ENCODE measurements at places on chromosomes 12 and 14.

GRCh38 chr14:103315941-103316340 lies 18.1 kb upstream of the EIF5 start:
- DNase-seq = no peak

DNA sequence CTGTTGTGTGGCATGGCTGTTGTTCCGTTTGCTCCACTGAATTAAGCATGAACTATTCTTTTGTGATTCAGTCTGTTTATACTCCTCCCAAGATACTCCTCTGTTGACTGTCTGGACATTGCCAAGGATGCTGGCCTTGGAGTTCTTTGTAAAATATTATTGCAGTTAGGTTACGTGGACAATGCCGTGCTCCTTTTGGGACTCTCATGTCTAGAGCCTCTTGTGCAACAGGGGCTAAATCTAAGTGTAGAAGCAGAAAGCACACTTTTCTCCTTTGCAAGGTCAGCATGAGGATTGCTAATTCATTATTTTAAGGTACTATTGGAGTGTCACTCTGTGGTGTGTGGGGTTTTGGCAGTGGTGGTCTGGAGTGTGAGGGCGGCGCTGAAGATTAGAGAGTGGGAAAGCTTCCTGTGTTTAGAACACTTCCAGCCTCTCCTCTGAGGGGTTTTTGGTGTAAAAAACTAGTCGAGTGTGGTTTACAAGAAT lies 125.4 kb downstream of the SAMD4A start:
- DNase-seq = no peak

DNA sequence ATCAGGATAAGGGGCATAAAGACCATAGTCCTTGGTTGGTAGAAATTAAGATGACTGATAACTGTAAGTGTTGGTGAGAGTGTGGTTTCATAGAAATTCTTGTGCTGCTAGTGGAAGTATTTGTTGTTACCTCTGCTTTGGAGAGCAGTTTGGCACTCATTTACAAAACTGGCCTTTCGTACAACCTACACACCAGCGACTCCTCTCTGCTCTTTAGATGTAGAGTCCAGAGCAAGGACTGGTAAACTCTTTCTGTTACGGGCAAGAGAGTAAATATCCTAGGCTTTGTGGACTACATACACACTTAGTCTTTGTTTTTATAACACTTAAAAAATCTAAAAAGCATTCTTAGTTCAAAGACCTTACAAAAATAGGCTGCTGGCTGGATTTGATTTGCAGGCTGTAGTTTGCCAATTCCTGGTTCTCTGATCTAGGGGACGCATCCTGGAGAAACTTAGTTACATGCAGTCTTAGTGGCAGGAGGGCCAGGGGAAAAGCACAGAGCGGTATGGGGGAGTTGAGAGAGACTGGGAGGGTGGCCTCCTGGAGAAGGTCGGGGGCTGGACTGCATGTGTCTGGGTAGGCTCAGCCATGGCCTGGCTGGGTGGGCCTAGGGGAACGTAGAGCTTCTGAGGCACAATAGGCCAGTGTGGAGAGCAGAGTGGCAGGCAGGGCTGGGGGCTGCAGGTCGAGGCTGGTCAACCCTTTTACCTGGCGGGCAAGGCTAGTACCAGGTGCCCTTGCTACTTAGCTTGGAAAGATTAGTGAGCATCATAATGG lies 55.3 kb upstream of the AMN start:
- DNase-seq = no peak

- no peak for DNase-seq
These were observed 23.7 kb downstream of the SFSWAP start for GRCh38 chr12:131734336-131735152.

GRCh38 chr12:28212182-28212581 lies 21.9 kb downstream of the CCDC91 start:
- DNase-seq = no peak

- no peak for DNase-seq
These were observed 13.7 kb upstream of the AJUBA start for GRCh38 chr14:22995889-22996625.

DNA sequence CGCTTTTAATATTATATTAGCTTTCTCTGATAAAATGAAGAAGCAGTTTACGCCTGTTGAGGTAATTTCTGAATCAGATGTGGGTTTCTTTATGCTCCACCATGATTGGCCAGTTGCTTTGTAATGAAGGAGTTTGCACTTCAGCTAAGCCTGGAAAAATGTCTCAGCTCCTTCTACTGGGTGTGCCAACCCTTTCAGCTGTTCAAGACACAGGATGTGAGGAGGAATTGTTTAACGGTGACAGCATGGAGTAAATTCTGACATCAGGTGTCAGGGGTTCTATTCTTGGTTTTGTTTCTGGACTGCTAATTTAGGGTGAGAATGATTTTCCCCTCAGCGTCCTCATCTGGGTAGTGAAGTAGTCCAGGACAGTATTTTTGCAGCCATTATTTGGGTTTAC lies 43.5 kb downstream of the FLRT2 start:
- DNase-seq = no peak

DNA sequence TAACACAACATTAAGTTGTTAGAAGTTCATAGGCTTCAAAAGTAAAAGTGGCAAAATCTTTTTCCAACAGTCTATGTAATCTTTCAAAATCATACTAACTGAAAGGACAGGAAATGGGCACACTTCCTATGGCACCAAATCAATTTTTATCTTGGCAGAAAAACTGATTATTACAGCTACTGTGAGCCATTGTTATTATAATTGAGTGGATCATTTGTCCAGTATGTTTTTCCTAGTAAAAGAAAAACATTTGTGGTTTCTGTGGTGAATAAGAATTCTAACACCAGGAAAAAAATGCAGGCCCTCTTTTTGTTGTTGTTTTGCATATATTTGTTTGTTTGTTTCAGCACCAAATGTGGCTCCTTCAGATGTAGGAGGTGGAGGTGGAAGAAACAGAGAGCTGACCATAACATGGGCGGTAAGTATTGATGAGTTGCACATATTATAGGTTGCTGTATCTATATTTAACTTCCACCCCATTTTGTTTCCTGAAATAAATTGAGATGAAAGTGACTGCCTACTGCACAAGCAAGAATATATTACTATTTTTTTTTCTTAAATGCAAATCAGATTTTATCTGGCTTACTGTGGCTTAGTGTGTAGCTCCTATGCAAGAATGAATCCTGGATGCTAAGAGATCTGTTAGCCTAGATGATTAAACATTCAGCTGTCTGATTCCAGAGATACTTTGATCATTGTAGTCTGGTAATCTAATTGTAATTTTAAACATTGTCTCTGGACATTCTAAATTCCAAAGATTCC lies 174.1 kb upstream of the PDZRN4 start:
- DNase-seq = no peak

GRCh38 chr12:131076296-131076695 lies 122.6 kb downstream of the ADGRD1 start:
- DNase-seq = no peak

GRCh38 chr14:61489932-61490331 lies 168.6 kb downstream of the PRKCH start:
- no peak for DNase-seq

DNA sequence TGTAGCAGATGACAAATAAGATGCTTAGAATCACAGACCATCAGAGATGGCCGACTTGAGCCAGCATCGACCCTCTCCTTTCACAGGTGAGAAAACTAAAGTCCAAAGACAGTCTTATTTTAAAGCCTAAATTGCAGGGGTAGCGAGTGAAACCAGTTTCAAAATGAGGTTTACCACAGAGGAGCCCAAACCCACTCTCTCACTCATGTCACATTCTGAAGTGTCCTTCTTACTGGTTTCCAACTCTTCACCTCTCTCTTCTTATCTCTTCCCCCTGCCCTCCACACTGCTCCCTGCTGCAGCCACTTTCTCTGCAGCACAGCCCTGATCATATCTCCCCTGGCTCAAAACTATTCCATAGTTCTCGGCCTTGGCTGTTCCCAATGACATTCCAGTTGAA lies 57.0 kb upstream of the NID2 start:
- no peak for DNase-seq

- DNase-seq = no peak
These were observed 273.1 kb downstream of the ZFP36L1 start for GRCh38 chr14:68519671-68520187.

DNA sequence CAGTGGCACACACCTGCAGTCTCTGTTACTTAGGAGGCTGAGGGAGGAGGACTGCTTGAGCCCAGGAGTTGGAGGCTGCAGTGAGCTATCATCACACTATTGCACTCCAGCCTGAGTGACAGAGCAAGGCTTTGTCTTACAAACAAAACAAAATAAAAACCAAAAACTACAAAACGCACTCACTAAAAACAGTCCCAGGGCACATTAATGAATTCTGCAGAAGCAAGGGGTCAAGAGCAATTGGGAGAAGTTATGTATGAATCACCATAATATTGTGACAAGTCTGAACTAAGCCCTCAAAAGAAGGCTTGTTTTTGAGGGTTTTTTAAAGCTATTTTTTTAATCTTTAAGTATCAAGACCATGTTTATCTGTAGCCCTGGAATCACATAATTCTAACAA lies 201.1 kb downstream of the MED13L start:
- no peak for DNase-seq

GRCh38 chr12:75720812-75721641 lies 209.6 kb upstream of the KRR1 start:
- no peak for DNase-seq

GRCh38 chr12:44015333-44015941 lies 179.6 kb downstream of the TMEM117 start:
- DNase-seq = no peak

GRCh38 chr12:93526786-93527428 lies 45.6 kb upstream of the SOCS2 start:
- no peak for DNase-seq

GRCh38 chr12:3202734-3203446 lies 125.7 kb downstream of the TSPAN9 start:
- DNase-seq = peak; percentile 48

GRCh38 chr14:101228949-101229541 lies 325.5 kb upstream of the RTL1 start:
- no peak for DNase-seq

- no peak for DNase-seq
These were observed 138.4 kb upstream of the CDKN3 start for GRCh38 chr14:54258382-54258781.

GRCh38 chr12:117140397-117141096 lies 41.3 kb upstream of the TESC start:
- DNase-seq = no peak

- DNase-seq = no peak
These were observed 49.8 kb downstream of the CCDC60 start for GRCh38 chr12:119384340-119384739.

- no peak for DNase-seq
These were observed 1.8 kb downstream of the HSPB8 start for GRCh38 chr12:119180380-119181040.

DNA sequence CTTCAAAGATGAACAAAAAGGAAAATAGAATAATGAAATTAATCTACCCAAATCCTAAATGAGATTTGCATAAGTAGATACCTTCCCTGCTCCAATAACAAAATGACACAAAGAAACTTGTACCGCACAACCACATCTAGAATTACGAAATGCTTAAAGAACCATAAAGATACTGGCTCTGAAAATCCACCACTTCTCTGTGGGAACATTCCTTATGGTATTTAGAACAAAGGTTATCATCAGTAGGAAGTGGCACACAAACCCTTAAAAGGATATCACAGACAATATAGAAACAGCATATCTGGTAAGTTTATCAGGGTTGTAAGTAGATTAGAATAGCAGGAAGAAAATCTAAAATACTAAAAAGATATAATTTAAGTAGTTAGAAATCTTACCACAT lies 11.6 kb downstream of the IAPP start:
- no peak for DNase-seq

DNA sequence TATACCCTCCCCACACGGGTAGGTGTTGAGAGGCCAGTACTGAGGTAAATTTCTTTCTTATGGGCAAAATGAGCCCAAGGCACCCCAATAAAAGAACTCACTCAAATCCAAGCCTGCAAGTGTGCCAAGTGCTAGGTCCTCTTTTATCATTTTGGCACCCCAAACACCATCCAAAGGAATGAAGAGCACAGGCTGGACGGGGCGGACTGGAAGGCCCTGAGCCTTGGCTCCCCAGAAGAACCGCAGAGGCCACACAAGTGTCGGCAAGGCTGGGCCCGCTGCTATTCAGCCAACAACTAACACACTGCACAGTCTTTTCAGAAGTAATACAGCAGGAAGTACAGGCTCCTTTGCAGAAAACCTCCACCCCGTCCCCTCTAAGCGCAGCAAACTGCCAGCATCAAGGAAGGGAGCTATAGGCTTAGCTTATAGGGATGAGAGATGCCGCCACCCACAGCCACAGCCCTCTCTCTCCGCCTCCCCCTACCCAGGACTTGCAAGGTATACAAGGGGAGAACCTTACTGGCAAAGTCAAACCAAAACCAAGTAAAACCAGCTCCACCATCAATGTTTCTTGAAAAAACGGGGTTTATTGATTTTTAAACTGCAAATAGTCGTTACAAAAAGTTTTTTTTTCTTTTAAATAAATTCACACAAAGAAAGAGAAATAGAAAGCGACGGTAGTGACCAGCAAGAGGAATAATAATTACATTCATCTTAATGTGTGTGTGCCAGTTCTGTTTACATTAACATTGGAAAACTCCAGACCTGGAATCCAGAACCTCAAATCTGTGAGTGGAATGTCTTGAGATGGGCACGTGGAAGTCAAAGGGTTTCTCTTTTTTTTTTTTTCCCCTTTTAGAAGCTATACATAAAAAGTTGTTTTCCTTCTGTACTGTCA lies 5.5 kb downstream of the ZFP36L1 start:
- DNase-seq = no peak

GRCh38 chr12:121628037-121628436 lies 1.7 kb downstream of the ORAI1 start:
- DNase-seq = no peak

Data from stimulated activated CD4-positive, alpha-beta T cell treated with anti-CD3 and anti-CD28 coated beads, Interleukin-1b, Interleukin-23, amount 100 ng/mL, for 1 hour (primary cell).